Heart left ventricle (tissue), 16 donors: ENCODE measurements at places on chromosomes 11 and 22.

GRCh38 chr11:107957109-107957588 is 28.9 kb downstream of the RAB39A start:
- no peak for DNase-seq
- H3K27ac ChIP-seq: peak overlapping the region; percentile 70
- H3K4me1 ChIP-seq: no peaks in the 10 kb centered on the region
- no peaks in the 10 kb centered on the region for H3K36me3 ChIP-seq
- no peaks in the 10 kb centered on the region for H3K27me3 ChIP-seq

GRCh38 chr11:272195-272930 is 5.8 kb upstream of the NLRP6 start:
- H3K27ac ChIP-seq: no peak overlapping the region
- DNase-seq: no peak
- H3K4me1 ChIP-seq: no peaks in the 10 kb centered on the region
- no peaks in the 10 kb centered on the region for H3K27me3 ChIP-seq

GRCh38 chr11:9719566-9720289 is 55.9 kb downstream of the SWAP70 start:
- peaks cover 47% of the 10 kb centered on the region for H3K4me1 ChIP-seq
- peak overlapping the region; percentile 78 for H3K27ac ChIP-seq
- no peaks in the 10 kb centered on the region for H3K27me3 ChIP-seq

DNA sequence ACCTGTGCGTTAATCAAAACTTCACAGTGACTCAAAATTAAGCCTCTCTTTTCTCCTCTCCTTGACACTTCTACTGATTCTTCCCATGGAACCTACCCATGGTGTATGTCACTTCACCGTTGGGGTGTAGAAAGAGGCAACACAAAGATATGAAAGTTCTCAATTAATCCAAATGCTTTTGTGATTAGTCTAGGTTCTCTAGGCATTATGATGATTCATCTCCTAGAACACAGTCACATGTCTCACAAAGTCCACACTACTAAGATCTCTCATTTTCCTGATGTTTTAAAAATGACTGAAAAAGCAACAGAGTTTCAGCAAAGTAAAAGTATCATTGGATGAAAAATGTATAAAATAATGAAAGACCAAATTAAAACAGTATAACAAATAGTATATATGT is 13.7 kb upstream of the SCGB2A2 start:
- no peak for DNase-seq
- H3K36me3 ChIP-seq: no peaks in the 10 kb centered on the region
- H3K4me3 ChIP-seq: no peak overlapping the region

DNA sequence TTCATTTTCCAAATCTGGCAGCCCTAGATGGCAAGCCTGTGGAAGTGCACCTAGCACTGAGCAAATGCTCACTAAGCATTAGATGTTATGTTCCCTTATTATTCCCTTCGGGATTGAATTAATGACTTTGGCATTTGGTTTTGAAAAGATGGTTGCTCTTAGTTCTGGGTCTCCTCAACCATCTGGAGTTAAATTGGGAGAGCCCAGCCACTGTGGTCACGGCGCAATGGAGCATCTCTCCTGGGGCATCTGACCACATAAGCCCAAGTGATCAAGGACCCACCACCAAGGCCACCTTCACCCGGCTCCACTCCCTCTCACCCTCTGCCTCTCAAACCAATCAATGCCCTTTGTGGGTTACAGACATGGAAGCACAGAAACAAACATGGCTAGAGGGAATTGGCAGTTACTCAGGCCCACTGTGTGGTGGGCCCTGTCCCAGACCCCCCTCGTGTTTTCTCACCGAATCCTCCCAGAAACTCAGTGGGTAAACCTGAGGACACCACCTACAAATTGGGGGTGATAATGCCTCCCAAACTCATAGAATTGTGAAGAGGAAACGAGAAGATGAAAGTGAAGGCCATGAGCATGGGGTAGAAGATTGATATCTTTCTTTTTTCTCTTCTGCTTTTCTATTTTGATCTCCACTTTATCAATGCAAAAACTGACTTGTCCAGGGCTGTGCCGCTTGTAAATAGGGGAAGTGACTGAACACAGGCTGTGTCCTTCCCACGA is 52.2 kb downstream of the IRAG1 start:
- no peak for DNase-seq
- no peaks in the 10 kb centered on the region for H3K27me3 ChIP-seq
- no peak overlapping the region for H3K4me3 ChIP-seq
- no peaks in the 10 kb centered on the region for H3K4me1 ChIP-seq
- H3K36me3 ChIP-seq: no peaks in the 10 kb centered on the region

DNA sequence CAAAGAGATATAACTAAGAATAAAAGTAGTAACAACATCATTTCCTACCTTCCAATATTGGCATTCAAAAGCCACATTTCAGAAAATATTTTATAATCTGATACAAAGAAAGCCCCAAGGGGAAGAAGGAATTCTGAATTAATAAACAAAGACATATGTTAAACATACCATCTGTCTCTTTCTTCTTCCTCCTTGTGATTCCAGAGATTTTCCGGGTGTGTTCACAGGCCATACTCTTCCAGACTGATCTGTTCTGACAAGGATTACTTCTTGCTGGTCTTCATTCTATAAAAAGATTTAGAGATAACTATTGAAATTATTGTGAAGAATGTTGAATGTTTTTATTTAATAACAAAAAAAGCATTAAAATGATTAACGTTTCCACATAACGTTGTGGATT is 65.0 kb downstream of the CWF19L2 start:
- H3K27me3 ChIP-seq: no peaks in the 10 kb centered on the region
- no peaks in the 10 kb centered on the region for H3K4me1 ChIP-seq
- H3K36me3 ChIP-seq: no peaks in the 10 kb centered on the region
- H3K27ac ChIP-seq: no peak overlapping the region
- no peak overlapping the region for H3K4me3 ChIP-seq
- DNase-seq: no peak

DNA sequence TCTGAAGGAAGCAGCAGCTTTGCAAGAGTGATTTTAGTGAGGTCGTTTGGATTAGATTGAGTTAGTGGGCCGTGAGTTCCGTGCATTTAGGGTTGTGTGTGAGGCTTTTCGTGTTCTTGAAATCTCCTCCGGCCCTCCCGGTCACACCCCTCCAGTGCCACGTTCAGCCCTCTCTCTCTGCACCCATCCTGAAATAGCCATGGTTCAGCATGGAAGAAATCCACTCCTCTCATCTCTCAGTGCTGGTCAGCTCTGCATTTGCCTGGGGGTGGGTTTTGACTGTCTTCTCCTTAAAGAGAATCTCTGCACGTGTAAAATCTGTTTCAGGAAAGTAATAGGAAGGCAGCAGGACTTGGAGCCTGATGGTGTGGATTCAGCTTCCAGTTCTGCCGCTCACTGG is 19.8 kb downstream of the BARX2 start:
- no peaks in the 10 kb centered on the region for H3K4me1 ChIP-seq
- no peak overlapping the region for H3K4me3 ChIP-seq
- no peaks in the 10 kb centered on the region for H3K36me3 ChIP-seq
- no peak overlapping the region for H3K27ac ChIP-seq

DNA sequence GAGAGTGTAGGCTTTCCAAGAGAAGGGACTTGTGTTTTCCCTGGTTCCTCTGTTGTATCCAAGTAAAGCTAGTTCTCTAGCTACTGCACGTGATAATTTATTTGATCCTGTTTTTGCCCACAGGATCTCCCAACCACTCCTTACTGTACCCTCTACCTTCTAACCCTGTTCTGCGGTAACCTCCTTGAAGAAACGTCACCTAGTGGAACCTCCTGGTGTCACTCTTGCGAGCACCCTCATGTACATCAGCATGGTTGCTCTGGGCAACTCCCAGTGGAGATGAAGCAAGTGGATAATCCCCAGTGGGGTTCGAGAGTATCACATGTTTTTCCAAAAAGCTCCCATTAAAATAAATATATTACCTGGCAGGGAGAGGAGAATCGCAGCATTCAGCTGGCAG is 108.9 kb upstream of the CLMP start:
- no peak for DNase-seq
- H3K4me1 ChIP-seq: peaks cover 2% of the 10 kb centered on the region
- H3K27me3 ChIP-seq: no peaks in the 10 kb centered on the region
- H3K27ac ChIP-seq: no peak overlapping the region
- no peaks in the 10 kb centered on the region for H3K36me3 ChIP-seq
- no peak overlapping the region for H3K4me3 ChIP-seq

GRCh38 chr11:2302896-2303626 is 1.2 kb downstream of the TSPAN32 start:
- DNase-seq: peak; percentile 82
- H3K4me3 ChIP-seq: peak overlapping the region; percentile 49
- H3K4me1 ChIP-seq: peaks cover 60% of the 10 kb centered on the region
- peak overlapping the region; percentile 95 for H3K27ac ChIP-seq

DNA sequence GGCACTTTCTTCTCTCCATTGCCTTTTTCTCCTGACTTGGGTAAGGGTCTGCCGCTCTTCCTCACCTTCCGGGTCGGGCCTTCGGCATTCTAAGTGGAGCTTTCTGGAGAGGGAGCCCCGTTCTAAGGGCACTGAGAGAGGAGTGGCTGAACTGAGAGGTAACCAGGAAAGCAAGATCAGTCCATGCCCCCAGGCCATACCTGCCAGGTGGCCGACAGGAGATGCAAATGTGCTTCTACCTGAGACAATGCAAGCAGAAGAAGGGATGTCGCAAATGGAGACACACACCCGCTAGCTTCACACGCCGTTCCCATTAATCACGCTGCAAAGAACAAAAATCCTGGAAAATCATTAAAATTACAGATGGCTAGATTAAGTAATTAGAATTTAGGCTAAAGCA is 156.4 kb upstream of the TBCEL start:
- H3K4me1 ChIP-seq: no peaks in the 10 kb centered on the region
- H3K27ac ChIP-seq: no peak overlapping the region
- peaks cover 5% of the 10 kb centered on the region for H3K27me3 ChIP-seq

DNA sequence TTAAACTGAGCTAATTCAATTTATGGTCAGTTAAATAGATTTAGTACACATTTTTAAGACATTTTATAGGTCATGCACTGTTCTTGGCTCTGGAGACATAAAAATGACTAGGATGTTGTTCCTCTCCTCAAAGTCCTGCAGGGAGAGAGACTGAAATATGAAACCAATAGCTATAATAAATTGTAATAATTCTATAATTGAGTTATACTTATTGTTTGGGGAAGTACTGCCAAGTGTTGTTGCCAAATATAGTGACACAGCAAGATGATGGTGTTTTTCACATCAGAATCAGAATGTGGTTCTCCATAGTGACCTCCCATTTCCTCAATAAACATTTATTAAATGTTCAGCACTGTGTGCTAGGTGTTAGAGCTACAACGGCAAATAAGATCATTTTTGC is 470.6 kb downstream of the NTM start:
- no peak for DNase-seq
- H3K27ac ChIP-seq: no peak overlapping the region
- H3K4me3 ChIP-seq: no peak overlapping the region
- no peaks in the 10 kb centered on the region for H3K36me3 ChIP-seq
